ENCODE measurements at places on chromosomes 5 and 9.

DNA sequence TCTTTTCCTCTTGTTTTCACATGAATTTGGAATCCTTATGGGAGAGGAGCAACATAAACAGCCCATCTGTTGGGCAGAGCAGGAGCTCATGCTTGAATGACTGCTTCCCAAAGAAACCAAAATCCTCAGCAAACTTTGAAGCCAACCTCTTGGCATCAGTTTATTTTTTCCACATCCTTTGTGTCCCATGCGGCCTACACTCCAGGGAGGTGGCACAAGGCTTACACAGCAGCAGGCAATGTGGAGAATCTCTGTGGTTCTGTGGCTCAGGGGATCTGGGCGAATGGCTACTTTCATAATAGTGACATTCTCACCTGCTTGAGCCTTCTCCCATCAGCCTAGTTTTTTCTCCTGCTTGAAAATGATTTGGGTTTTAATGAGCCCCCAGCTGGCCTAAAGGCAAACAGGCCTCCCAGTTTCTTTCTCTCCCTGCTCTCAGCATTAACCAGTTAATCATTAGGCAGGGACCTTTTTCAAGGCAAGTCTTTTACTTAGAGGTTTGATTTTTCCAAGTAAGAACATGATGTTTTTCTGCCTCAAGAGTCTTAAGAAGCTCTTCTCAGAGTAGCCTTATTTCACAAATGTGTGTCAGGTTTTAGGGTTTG is 370.3 kb downstream of the ARHGEF28 start:
- DNase-seq = no peak

- no peak for DNase-seq
Measured at GRCh38 chr5:88873447-88873846, 9.5 kb downstream of the MEF2C start.

DNA sequence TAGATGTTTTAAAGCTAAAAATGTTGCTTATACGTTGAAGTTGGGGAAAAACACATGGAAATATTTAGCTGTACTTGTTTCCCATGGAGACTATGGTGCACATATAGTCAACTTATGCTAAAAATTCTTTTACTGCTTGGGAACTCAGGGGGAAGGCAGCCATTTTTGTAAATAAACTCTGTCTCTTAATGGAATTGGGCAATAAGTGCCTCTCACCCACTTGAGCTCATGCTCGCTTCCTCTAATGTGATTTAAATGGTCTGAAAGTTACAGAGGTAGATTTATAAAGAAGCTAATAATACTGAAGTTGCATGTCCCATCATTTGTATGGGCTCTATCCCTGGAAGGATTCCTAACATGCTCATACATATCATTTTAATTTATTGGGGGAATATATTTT is 523.8 kb downstream of the RASEF start:
- DNase-seq = no peak

DNA sequence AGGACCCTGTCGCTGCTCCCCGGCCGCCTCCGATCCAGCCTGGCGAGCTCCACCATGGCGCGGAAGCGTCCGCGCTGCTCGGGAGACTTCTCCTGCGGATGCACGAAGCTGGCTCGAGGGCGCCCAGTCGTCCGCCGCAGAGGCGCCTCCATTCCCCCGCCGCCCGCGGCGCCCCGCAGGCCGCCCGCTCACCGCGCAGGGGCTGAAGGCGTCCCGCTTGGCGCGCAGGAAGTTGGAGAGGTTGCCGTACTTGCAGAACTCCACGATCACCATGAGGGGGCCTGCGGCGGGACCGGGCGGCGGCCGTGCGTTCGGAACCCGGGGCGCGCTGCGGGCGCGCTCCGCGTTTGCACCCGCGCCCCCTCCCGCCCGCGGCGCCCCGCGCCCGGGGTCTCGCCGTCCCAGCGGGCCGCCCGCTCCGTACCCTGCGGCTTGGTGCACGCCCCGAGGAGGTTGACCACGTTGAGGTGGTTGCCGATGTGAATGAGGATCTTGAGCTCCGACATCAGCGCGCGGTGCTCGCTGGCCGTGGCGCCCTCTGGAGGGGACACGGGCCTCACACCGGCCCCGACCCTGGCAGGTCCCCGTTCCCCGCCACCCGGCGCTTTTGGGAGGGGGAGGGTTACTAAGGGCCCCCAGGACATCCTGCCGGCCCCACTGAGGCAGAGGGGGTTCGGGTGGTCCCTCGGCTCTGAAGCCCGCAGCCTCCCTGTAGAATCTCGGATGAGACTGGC is 27.7 kb upstream of the SCGB3A1 start:
- no peak for DNase-seq

- no peak for DNase-seq
Measured at GRCh38 chr5:1139331-1140170, 27.7 kb upstream of the SLC12A7 start.

- DNase-seq = no peak
Measured at GRCh38 chr5:85651731-85652130, 966.0 kb upstream of the COX7C start.

DNA sequence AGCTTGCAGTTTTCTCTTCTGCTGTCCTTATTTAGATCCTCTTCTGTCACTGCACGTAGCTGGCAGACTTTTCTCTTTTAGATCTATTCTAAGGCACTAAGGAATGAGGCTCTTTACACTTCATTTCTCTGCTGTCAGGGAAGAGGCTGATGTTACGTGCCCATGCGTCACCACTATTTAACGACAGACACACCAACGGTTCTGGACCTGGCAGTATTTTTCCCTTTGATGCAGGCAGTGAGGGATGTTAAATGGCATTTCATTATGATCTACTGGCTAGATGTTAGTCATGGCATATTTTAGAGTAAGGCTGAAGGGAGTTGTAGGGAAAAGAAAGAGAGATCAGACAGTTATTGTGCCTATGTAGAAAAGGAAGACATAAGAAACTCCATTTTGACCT is 8.2 kb upstream of the CRHBP start:
- DNase-seq = no peak

- no peak for DNase-seq
Measured at GRCh38 chr5:17215361-17215760, 2.1 kb upstream of the BASP1 start.

DNA sequence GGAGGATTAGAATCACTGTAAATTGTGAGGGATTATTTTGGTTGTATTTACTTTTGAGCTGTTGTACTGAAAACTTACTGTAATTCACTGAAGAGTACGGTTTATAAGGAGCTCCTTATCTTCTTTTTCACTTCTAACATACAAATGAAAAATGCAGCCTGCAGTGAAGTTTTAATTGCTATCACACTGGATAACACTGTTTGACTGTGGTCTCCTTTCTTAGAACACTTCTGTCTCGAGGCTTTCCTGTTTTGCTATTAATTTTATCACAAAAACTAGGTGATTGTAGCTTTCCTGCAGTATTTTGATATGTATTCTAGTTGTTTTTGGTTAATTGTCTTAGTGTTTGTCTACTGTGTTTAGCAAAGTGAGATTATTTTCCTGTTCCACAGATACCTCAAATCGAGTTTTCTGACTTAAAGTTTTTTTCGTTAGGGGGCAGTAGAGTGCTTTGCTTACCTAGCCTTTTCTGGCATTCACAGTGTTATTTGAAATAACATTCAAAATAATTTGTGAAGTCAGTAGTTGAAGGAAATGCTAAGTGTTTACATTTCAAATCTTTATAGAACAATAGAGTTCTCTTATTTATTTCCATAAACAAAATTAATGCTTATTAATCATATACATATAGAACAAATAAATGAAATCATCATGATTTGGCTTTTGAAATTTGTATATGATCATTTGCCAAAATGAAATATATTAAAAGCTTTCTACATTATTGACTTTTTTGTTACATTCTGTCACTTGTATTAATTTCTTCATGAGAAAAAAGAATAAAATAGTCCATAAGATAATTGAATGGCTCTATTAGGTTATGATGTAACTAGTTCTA is 52.9 kb downstream of the COMMD10 start:
- DNase-seq = no peak

DNA sequence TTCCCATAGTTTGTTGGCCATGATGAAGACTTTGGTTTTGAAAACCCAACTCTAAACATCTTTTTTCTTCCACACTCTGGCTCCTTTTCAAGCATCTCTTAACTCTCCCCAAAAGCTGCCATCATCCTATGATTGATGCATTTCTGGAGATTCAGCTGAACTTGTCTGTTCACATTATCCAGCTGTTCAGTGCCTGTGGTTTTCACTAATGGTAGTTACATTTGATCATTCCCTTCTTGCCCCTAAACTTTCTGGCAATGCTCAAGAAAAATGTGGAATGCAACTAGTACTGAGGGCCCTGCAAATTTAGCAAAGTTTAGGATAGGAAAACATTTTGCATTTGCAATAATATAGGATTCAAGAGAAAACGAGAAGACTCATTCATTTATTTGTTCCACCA is 267.5 kb downstream of the ENC1 start:
- DNase-seq = no peak

DNA sequence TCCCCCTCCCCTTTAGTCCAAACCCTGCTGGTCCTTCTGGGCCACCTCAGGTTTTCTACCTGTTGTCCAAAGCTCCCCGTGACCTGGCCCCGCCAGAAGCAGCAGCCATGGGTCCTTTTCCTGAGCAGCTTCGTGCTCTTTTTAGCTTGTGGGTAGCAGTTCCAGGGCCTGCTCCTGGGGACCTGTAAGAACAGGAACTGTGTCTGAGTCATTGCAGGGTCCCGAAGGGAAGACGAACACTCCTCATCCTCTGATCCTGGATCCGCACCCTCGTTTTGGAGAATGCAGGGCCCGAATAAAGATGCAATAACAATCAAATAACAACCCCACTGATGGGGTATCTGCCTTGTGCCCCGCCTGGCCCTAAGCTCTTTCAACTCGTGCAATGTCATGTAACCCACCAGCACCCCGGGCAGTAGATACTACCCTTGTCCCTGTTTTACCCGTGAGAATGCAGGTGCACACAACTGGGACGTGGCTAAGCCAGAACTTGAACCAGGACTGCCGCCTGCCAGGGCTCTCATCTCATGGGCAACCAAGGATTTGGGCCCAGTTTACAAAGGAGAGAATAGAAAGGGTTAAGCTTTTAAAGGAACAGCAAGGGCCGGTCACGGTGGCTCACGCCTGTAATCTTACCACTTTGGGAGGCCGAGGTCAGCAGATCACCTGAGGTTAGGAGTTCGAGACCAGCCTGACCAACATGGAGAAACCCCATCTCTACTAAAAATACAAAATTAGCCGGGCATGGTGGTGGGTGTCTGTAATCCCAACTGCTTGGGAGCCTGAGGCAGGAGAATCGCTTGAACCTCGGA is 33.2 kb downstream of the NEK6 start:
- DNase-seq = no peak

DNA sequence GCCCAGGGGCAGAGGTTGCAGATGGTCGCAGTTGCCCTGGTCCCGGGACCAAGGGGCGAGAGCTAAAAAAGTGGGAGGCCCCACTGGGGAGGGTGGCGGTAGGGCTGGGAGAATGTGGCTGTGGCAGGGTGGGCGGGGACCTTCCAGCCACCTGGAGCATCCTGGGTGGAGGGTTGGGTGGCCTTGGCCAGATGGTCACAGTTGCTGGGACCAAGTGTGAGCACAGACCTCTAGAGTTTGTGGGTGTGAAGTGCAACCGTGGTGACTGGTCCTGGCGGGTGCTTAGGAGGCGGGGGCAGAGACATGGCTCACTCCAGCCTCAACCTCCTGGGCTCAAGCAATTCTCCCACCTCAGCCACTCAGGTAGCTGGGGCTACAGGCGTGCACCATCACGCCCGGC is 5.7 kb upstream of the TRAF2 start:
- DNase-seq = no peak

DNA sequence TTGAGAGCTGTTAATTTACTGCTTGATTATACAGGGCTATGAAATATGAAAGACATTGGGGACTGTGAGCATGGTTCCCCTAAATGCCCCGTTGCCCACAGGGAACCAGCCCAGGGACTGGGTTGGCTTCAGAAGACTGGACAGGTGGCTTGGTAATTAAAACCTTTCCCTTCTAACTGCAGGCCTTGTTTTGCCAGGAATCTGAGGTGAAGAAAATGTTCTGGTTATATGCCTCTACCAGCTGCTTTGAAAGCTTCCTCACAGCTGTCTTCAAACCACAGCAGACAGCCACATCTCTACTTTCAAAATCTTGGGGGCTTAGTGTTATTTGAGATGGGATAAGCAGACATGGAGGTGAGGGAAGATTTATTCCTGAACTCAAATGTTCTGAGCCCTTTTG is 153.3 kb upstream of the SPRY4 start:
- DNase-seq = no peak

DNA sequence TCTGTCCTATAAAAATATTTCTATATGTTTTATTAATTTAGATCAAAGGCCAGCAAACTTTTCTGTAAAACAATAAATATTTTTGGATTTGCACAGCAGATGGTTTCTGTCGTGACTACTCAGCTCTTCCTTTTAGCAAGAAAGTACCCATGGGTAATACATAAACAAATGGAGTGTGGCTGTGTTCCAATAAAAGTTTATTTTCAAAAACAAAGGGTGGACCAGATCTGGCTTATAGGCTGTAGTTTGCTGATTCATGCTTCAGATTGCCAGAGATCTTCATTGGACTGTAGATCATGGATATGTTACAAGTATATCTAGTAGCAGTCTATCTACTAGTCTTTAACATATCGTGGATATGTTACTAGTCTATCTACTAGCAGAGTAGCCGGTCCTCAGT is 590.5 kb downstream of the CSNK1G3 start:
- DNase-seq = no peak

GRCh38 chr5:8865686-8866374 is 680.0 kb downstream of the SEMA5A start:
- no peak for DNase-seq

DNA sequence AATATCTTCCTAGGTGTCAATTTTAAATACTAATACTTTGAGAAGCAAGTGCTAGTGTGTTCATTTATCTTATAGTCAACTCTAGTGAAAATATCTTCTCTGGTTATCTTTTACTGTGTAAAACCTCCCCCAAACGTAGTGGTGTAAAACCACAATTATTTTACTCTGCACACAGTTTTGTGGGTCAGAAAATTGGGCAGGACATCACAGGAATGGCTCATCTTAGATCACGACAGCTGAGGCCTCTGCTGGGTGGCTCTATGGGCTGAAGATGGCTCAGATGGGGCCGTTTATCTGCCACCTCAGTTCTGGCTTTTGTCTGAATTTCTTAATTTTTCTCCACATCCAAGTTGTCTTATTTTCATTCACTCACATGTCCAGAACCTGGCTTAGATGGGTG is 457.2 kb upstream of the ACTBL2 start:
- no peak for DNase-seq

GRCh38 chr5:65830856-65831255 is 95.5 kb upstream of the ERBIN start:
- no peak for DNase-seq

DNA sequence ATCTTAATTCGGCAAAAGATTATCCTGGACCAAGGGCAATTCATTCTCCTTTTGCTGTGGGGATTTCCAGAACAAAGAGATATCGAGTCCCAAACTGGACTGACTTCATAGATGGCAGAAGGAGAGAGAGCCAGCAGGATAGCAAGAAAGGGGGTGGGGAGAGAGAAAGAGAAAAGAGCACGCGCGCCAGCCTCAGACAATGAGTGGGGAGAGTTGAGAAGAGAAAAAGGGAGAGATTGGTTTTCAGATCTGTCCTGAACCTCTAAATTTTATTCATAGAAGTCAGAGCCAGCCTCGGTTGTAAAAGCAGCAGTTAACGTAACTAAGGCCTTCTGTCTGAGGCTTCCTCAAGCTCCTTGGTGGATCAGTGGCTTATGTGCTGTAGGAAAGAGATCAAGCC is 55.3 kb upstream of the ALDH1B1 start:
- no peak for DNase-seq
